CD4-positive, alpha-beta T cell (primary cell): ENCODE measurements at places on chromosomes 11 and 22. TPM values are rescaled to one million over a fixed set of nuclear protein-coding genes. Genes with fewer than 3 reads are reported as not detected.

- H3K4me3 ChIP-seq, result peak overlapping the region; percentile 26
- peak overlapping the region; percentile 34 for H3K27ac ChIP-seq
- no peaks in the 10 kb centered on the region for H3K36me3 ChIP-seq
Measured at GRCh38 chr11:2898366-2899079, 12.9 kb upstream of the CDKN1C start.

- H3K4me1 ChIP-seq, result peaks cover 5% of the 10 kb centered on the region
- H3K4me3 ChIP-seq, result no peak overlapping the region
- H3K27me3 ChIP-seq, result no peaks in the 10 kb centered on the region
Measured at GRCh38 chr11:44632466-44633123, 67.1 kb downstream of the CD82 start.

DNA sequence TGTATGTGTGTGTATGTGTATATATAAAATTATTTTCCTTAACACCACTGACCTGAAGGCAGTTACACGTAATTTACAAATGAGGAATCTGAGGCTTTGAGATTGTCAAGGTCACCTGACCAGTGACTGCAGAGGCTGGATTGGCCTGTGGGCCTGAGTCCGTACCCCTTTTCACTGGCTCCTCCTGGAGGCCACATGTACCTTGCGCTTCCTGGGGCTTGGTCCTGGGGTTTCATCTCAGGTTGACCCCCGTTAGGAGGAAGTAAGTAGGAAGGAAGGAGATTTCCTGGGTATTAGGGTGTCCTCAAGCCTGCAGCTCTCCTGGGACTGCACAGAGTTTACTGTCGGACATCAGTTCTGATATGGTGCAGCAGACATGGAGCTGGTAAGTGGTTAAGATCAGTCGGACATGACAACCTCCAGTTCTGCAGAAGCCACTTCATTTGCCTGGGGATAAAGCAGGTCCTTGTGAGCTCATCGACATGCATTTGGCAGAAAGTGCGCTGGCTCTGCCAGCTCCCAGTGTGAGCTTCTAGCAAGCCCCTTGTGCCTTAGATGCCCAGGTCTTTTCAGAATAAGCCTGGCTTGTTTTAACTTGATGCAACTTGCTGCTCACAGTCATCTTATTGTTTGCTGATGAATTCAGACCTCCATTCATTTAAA, 36.6 kb downstream of the ST3GAL4 start:
- no peak for DNase-seq
- H3K4me1 ChIP-seq, result no peaks in the 10 kb centered on the region
- no peaks in the 10 kb centered on the region for H3K36me3 ChIP-seq
- no peak overlapping the region for H3K4me3 ChIP-seq

DNA sequence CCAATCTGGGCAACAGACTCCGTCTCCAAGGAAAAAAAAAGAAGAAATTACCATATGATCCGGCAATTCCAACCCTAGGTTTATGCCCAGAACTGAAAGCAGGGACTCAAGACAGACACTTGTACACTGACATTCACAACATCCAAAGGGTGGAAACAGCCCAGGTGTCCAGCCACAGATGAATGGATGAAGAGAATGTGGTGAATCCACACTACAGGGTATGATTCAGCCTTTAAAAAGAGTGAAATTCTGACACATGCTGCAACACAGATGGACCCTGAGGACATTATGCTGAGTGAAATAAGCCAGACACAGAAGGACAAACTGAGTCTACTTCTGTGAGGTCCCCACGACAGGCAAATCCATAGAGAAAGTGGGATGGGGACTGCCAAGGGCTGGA, 43.9 kb downstream of the SGSM3 start:
- no peak overlapping the region for H3K4me3 ChIP-seq
- no peaks in the 10 kb centered on the region for H3K27me3 ChIP-seq
- H3K36me3 ChIP-seq, result peaks cover 68% of the 10 kb centered on the region

DNA sequence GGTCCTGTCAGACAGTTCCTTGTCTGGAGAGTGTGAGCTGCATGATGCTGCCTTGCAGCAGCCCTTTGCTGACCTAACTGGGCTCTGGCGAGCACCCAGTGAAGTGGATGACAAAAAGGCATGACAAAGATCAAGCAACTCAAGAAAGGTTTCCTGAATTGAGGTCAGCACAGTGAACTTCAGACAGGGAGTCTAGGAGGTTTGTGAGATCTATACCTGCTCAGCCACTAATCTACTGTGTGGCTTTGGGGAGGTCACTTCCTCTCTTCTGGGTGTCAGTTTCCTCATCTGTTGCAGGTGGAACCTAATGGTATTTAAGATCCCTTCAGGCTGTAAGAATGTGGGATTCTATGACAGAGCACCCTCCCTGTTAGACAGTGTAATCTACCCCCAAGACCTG, 213.9 kb upstream of the NARS2 start:
- no peak overlapping the region for H3K27ac ChIP-seq
- no peaks in the 10 kb centered on the region for H3K36me3 ChIP-seq
- no peaks in the 10 kb centered on the region for H3K27me3 ChIP-seq
- no peak overlapping the region for H3K4me3 ChIP-seq
- no peaks in the 10 kb centered on the region for H3K4me1 ChIP-seq

DNA sequence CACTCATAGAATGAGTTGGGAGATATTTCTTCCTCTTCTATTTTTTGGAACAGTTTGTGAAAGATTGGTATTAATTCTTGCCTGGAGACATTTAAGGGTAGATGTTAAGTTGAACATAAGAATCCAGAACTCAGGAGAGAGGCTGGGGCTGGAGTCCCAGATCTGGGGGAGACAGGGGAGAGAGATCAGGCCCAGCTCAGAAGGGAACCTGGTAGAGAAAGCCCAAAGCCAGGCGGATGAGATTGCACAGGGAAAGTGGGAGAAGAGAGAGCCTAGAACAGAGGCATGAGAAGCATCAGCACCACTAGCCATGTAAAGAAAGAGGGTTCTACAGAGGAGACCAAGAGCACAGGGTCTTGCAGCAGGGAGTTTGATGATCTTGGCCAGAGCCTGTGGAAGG, 13.0 kb upstream of the GNAZ start:
- H3K36me3 ChIP-seq, result no peaks in the 10 kb centered on the region
- H3K4me3 ChIP-seq, result no peak overlapping the region
- no peaks in the 10 kb centered on the region for H3K4me1 ChIP-seq
- no peak for DNase-seq
- H3K27me3 ChIP-seq, result no peaks in the 10 kb centered on the region

- H3K4me1 ChIP-seq, result no peaks in the 10 kb centered on the region
- no peaks in the 10 kb centered on the region for H3K36me3 ChIP-seq
- H3K27ac ChIP-seq, result no peak overlapping the region
Measured at GRCh38 chr11:45413156-45413858, 127.2 kb upstream of the SYT13 start.

DNA sequence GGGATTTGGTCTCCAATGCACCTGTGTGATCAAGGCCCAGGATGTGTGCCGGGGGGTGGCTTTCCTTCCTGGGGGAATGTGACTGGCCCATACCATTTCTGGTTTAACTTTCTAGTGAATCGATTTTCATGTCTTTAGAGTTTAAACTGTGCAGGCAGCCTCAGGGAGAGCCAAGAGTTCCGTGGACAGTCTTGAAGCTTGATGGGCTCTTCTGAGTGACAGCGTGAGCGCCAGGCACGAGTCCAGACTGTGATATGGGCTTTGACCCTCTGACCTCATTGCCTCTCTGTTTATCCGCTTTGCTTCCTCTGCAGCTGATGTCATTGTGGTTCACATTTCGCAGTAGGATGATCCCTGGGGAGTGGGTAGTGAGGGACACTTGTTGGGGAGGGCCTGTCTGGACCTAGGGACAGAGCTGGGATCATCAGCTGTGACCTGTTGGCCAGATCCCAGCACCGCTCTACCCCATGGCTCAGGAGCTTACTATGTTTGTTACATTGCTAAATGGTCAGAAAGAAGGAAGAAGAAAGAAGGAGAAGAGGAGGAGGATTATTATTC, 80.6 kb upstream of the CLDN5 start:
- peaks cover 42% of the 10 kb centered on the region for H3K4me1 ChIP-seq
- no peak overlapping the region for H3K27ac ChIP-seq
- H3K27me3 ChIP-seq, result no peaks in the 10 kb centered on the region
- H3K36me3 ChIP-seq, result no peaks in the 10 kb centered on the region
- H3K4me3 ChIP-seq, result no peak overlapping the region

- H3K27ac ChIP-seq, result no peak overlapping the region
- H3K36me3 ChIP-seq, result no peaks in the 10 kb centered on the region
- H3K27me3 ChIP-seq, result no peaks in the 10 kb centered on the region
Measured at GRCh38 chr11:18270102-18270501, 4.0 kb downstream of the SAA1 start.

GRCh38 chr11:93648158-93648557, 13.3 kb upstream of the CEP295 start:
- no peak overlapping the region for H3K4me3 ChIP-seq
- peaks cover 16% of the 10 kb centered on the region for H3K4me1 ChIP-seq
- no peak overlapping the region for H3K27ac ChIP-seq
- no peaks in the 10 kb centered on the region for H3K27me3 ChIP-seq
- H3K36me3 ChIP-seq, result no peaks in the 10 kb centered on the region

GRCh38 chr11:102933627-102934026, 21.9 kb downstream of the MMP13 start:
- no peaks in the 10 kb centered on the region for H3K36me3 ChIP-seq
- DNase-seq, result no peak
- no peak overlapping the region for H3K27ac ChIP-seq
- peaks cover 3% of the 10 kb centered on the region for H3K27me3 ChIP-seq
- no peaks in the 10 kb centered on the region for H3K4me1 ChIP-seq
- H3K4me3 ChIP-seq, result no peak overlapping the region

GRCh38 chr11:73428699-73429098, 52.5 kb downstream of the RELT start:
- H3K36me3 ChIP-seq, result peaks cover 11% of the 10 kb centered on the region
- H3K27ac ChIP-seq, result no peak overlapping the region
- H3K27me3 ChIP-seq, result no peaks in the 10 kb centered on the region
- H3K4me3 ChIP-seq, result no peak overlapping the region

DNA sequence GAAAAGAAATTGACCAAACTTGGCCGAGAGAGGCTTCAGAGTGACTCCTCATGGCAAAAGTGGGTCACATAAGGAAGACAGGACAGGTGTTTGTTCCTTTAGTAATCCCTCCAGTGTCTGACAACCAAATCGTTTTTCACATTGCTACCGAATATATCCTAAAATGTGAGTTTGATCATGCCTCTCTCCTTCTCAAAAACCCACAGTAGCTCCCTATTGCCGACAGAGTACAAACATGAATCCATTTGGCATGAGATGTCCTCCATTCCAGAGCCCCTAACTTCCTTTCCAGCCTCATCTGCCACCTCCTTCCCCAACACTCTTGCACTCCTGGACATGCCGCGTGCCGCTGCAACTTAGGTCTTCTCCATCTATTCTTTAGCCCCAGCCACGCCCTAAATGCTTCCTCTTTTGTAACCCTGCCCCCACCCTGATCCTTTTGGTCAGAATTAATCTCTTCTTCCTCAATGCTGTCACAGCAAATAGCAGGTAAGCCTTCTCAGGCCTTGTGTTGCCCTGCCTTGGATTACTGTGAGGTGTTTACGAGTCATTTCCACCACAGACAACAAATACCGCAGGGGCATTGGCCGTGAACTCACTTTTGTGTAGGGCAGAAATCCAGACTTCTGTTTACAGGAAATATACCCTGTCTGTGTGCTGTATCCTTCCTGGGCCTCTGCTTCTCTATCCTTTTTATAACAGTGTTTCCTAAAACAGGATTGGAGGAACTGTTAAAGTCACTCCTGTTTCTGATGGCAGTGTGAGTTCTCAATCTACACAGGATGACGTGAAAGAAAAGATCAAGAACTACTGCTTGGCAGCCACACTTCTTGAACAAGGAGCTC, 66.0 kb upstream of the FTH1 start:
- no peak overlapping the region for H3K4me3 ChIP-seq
- H3K4me1 ChIP-seq, result peaks cover 5% of the 10 kb centered on the region
- H3K27me3 ChIP-seq, result no peaks in the 10 kb centered on the region
- no peak for DNase-seq

The MS4A6E gene
- not detected for total RNA-seq

The RTN4R gene
- total RNA-seq, result 0.50 TPM

The ARHGAP8 gene
- 5.7 TPM for total RNA-seq

The FUT4 gene
- 4.3 TPM for total RNA-seq

The RAG2 gene
- not detected for total RNA-seq

The TRMU gene
- total RNA-seq, result 65.2 TPM

The EIF4ENIF1 gene
- total RNA-seq, result 10.6 TPM

The CCND1 gene
- 2.4 TPM for total RNA-seq

The KRTAP5-11 gene
- not detected for total RNA-seq

The APOBEC3B gene
- not detected for total RNA-seq

The CEP126 gene
- 1.2 TPM for total RNA-seq

The HPX gene
- 0.52 TPM for total RNA-seq
